ENCODE measurements at places on chromosomes 16 and 17.
A peak's percentile ranks its signal among the peaks of the same experiment; 100 is the strongest.

DNA sequence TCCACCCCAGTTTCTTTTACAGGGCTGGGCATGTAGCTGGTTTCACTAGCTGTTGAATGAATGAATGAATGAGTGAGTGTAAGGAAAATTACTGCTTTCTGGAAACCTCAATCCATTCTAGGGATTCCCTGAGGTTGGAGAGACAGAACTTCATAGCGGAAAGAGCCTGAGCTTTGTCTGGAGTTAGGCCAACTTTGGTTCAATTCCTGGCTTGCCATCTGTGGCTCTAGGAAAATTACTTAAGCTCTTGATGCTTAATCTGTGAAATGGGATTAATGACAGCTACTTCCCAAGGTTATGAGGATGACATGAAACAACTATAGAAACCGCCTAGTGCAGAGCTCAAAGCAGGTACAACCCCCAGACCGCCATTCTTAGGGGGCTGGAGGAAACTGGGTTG is 76.3 kb upstream of the AXIN2 start:
- DNase-seq, result no peak

DNA sequence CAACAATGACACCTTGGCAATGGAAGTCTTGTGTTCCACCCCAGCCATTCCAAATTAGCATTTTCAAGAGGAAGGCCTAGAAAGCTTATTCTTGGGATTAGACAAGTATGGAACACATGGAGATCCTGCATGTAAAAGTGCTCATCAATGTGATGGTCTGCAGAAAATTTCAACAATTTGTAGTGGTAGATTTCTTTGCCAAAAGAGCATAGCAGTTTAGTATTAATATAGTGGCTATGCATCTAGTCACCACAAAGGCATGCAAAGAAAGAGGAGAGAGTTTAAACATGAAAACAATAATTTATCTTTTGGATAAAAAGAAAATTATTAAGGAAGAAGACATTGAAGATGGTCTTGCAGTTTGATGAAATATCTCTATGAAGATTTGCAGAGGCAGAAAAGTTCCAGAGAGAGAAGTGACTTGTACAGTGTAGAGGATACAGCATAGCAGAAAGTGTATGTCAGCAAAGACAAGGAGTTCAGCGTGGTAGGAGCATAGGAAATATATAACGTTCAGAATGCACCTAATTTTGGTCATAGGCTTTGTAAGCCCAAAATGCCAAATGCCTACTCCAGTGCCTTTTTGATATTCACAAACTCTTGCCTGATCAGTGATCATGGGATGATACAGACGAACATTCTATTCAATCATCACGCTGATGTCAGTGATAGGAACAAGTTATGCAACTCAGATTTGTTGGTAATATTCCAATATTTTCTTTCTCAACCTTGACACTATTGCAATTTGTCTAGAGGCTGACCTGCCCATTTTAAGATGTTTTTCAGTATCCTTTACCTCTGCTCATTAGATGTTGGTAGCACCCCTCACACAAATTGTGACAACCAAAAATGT is 727.9 kb upstream of the SOX9 start:
- no peak for DNase-seq

- DNase-seq, result no peak
Observed at GRCh38 chr17:16425202-16425601, 9.8 kb downstream of the TRPV2 start.

GRCh38 chr17:65809366-65809765 is 247.9 kb upstream of the AXIN2 start:
- no peak for DNase-seq

DNA sequence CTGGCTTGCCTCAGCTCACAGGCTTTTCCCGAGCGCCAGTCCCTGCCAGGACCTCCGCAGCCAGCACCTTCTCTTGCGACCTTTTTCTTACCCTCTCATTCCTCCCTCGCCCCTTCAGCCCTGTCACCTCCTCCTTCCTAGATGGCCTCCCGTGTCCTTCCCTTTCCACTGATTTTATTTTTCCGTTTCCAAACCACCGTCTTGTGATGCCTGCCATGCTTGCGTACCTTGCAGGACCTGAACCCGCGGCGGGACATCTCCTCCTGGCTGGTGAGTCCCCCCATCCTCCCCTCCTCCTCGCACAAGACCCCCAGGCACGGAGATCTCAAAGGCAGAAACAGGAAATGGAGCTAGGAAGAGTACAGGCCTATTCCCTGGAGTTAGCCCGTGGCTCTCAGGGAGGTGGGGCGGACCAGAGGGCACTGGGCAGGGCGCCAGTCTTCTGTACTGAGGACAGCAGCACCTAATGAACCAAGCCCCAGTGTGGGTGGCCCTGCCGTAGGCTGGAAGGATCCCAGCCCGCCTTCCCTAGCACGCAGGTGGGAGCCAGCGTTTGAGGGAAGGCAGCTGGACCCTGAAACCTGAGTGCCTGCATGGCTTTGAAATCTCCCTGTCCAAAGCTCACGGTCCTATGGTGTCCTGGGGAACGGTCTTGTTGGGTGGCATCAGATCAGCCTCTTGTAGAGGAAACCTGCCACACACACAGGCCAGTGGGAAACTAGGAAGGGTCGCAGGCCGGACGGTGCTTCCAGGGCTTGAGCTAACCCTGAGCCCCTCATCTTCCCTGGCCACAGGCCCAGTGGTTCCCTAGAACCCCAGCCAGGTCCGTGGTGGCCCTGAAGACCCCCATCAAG is 612 bp downstream of the CISD3 start:
- DNase-seq, result no peak

GRCh38 chr17:30565073-30565935 is 88.1 kb downstream of the GOSR1 start:
- no peak for DNase-seq

DNA sequence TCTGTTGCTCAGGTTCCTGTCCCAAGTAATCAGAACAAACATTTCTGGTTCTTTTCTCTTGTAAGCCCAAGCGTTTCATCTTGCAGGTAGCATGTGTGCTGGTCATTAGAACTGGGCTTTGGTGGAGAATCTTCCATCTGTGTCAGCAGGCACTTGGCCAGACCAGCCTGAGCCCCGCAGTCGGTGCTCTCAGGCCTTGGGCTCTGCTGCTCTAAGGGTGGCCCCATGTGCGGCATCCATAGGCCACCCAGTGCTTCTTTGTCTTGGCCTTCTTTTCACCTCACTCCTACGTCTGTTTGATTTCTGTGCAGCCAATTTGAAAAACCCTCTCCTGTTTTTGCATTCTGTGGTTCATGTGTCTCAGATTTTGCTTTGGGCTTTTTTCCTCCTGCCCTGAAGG is 51.6 kb downstream of the PLD6 start:
- no peak for DNase-seq

GRCh38 chr16:66605177-66605978 is 874 bp downstream of the CMTM3 start:
- DNase-seq, result no peak

- no peak for DNase-seq
Observed at GRCh38 chr17:20263595-20263994, 203.7 kb downstream of the LGALS9B start.

- peak; percentile 7 for DNase-seq
Observed at GRCh38 chr17:38705803-38706504, 881 bp downstream of the MLLT6 start.

DNA sequence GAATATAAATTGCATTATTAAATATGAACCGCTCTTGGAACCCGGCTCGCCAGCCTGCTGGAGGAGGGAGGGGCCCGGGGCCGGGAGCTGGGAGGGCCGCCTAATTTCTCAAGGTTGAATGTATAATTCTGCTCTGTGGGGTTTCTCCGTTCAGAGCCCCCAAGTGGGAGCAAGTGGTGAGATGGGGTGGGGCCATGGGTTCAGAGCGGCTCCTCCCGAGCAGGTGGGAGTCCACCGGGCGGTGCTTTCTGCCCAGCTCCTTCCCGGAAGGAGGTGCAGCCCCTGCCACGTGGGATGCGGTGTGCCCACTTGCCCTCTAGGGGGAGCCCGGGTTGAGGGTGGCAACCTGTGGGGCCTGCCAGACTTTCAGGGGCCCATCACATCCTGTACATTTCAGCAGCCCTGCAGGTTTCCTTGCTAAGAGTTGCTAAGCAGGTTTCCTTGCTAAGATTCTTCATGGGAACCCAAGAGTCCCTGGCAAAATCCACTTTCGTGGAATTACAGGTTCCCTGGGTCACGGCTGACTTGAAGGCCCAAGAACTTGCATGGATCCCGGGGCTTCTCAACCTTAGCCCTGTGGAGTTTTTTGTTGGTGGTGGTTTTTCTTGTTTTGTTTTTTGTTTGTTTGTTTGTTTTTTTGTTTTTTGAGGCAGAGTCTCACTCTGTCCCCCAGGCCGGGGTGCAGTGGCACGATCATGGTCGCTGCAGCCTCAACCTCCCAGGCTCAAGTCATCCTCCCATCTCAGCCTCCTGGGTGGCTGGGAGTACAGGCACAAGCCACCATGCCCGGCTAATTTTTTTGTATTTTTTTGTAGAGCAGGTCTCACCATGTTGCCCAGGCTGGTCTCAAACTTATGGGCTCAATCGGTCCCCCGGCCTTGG is 196.7 kb upstream of the GSE1 start:
- DNase-seq, result peak; percentile 63

DNA sequence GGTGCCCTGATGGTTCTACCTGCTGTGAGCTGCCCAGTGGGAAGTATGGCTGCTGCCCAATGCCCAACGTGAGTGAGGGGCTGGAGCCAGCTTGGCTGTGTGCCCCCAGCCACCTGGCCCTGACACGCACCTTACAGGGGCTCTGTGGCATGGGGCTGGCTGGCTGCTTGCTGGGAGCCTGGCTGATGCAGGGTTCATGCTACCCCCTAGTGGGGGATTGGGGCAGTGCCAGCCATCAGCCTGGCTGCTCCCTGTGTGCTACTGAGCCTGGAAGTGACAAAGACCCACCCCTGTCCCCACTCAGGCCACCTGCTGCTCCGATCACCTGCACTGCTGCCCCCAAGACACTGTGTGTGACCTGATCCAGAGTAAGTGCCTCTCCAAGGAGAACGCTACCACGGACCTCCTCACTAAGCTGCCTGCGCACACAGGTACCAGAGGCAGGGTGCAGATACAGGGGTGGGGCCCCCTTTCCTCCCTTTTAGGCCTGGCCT is 5.7 kb downstream of the GRN start:
- peak; percentile 49 for DNase-seq

DNA sequence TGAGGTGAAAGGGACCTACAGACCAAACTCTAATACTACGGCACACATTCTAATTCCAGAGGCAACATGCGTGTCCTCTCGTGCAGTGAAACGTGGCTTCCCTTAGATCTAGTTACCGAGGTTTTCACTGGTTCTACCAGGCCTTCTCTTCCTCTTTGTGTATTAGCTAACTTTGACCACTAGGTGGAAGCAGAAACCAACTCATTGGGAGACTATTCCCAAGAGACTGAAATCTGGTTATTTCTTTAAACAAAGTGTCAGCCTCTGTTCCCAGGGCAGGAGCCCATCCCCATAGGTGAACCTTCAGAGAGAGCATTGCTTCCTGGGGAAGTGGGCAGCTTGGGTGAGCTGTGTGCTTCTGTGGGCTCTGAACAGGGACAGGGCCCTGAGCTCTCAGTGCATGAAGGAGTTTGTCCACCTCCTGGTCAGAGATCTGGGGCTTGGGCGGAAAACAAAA is 19.7 kb upstream of the RCVRN start:
- DNase-seq, result no peak
